Mucosa of descending colon (tissue), 3 donors: ENCODE measurements at places on chromosomes 13 and 19. TPM values are rescaled to one million over a fixed set of nuclear protein-coding genes. Genes with fewer than 3 reads are reported as not detected.

DNA sequence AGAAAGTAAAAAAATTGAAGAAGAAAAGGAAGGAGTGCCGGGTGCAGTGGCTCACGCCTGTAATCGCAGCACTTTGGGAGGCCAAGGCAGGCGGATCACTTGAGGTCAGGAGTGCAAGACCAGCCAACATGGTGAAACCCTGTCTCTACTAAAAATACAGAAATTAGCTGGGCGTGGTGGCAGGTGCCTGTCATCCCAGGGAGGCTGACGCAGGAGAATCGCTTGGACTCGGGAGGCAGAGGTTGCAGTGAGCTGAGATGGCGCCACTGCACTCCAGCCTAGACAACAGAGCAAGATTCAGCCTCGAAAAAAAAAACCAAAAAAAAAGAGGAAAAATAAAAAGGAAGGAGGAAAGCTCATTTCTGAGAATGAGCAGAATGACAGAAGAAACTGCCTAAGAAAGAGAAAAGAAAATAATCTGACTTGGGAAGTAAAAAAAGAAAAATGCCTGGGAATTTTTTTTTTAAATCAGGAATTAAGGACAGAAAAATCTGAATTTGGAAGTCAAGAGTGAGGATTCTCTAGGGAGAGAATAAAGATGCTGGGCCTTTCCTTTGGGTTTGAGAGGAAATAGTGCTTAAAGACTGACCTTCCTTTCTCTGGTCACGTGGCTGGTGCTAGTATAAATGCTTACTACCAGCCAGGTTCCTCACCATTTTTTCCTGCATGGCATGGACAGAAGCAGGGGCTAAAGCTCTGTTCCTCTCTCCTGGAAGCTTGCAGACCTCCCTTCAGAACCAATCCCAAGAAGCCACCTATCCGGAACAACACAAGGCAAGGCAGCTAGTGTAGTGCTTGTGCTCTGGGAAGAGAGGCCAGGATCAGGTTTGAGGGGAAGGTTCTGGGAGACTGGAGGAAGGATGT is at the start of gene FFAR2:
Gene FFAR2 (plus strand): TSS at position 652 of the 864 bp plus-strand sequence. CDS start 1,458 bp downstream, outside the sequence.
- DNase-seq = no peak

DNA sequence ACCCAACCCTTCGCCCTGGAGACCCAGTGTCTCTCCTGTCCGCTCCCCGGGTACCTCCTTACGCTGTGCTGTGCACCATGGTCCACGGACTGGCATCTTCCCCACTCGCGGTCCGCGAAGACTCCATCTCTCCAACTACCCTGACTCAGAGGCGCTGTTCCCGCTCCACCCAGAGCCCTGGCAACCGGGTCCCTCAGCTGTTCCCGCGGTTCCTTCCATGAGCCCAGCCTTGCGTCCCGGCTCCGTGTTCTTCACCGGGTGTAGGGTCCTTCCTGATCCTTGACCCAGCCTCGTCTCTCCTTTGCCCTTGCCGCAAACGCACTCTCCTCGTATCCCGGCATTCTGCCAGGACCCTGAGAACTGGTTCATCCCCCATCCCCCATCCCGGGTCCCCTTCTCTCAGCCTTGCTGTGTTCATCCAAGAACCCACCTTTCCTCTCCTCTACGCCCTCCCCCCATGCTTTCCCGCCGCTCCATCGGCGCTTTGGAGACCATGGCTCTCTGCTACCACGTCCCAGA is 664 bp downstream of the ICAM5 start:
- no peak for DNase-seq

GRCh38 chr19:3682741-3683404 is 17.4 kb downstream of the PIP5K1C start:
- no peak for DNase-seq

GRCh38 chr19:494171-495080 is 1.9 kb upstream of the MADCAM1 start:
- no peak for DNase-seq

DNA sequence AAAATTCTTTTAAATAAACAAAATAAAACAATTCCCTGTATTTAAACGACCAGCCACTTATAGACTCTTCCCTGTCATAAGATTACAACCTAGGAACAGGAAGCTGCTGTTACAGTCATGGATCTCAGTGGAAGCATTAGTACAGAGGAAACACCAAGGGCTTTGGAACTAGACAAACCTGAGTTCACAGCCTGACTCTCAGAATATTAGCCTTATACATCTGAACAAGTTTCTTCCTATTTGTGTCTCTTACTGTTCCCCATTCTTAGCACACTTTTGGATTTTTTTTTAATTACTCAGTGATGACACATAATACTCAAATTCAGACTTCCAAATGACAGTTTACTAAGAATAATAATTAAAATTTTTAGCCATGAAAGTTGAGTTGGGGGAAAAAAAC is 46.1 kb downstream of the ZDHHC20 start:
- DNase-seq = no peak

DNA sequence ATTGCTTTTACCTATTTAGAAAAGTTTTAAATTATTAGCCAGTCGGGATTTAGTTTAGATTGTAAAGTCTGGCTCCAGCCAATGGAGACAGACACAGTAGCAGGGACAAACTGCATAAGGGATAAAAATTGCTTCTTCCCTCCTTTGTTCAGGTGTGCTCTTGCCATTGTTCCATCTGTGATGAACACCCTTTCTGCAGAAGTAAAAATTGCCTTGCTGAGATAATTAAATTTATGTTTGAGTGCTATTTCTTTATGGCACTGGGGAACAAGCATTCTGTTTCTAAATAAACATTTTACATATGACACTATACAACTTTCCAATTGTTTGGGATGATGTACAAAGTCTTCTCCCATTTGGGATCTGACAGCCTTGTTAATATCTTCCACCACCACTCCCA is 18.0 kb downstream of the OR7C2 start:
- DNase-seq = no peak

- DNase-seq = peak; percentile 59
Observed at GRCh38 chr19:51142119-51142518, at the start of gene SIGLEC7. SIGLEC7 (plus strand) TSS chr19:51142301; CDS start chr19:51142370, 69 bp downstream.

GRCh38 chr19:55085923-55086715 is 10.4 kb downstream of the EPS8L1 start:
- DNase-seq = no peak

DNA sequence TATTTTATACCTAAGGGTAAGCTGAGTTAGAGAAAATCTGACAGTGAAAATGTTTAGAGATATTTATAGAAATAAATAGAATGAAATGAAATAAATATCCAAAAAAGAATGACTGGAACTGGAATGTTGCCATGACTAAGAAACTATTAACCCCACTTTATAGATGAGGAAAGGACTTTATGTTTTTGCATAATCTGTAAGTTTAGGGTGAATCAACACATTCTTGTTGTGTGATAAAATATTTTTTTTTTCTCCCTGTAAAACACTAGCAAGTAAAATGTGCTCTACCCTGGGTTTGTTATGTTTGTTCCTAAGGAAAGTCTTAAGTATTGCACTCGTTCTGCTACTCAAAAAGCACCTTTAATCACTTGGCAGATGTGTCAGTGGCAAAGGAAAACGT is 83.8 kb upstream of the KL start:
- DNase-seq = no peak

DNA sequence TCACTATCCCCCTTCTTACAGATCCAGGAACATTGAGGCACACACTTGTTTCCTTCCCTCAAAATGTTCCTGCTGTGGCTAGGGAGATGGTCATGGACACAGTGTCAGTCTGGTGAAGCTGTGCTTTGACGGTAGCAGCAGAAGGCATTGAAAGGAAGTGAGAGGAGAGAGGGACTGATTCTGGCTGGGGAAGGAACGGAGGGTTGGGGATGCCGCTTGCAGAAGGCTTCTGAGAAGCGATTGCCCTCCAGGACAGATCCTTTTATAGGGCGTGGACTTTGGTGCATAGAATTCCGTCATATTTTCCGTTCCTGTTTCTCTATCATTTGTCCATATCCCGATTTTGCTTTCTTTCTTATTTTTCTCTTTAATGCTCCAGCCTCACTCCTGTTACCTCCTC is 14.1 kb upstream of the MYH14 start:
- DNase-seq = peak; percentile 62

DNA sequence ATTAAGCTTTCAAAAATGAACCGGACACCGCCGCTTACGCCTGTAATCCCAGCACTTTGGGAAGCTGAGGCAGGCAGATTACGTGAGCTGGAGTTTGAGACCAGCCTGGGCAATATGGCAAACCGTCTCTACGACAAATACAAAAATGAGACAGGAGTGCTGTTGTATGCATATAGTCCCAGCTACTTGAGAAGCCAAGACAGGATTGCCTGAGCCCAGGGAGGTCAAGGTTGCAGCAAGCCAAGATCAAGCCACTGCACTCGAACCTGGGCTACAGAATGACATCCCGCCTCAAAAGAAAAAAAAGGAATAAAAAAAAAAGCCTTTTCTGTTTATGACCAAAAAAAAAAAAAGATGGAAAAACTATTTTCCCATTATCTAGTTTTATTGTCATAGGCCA is 96.4 kb downstream of the RBM26 start:
- DNase-seq = no peak

GRCh38 chr13:103029798-103030197 is 36.4 kb downstream of the SLC10A2 start:
- no peak for DNase-seq

DNA sequence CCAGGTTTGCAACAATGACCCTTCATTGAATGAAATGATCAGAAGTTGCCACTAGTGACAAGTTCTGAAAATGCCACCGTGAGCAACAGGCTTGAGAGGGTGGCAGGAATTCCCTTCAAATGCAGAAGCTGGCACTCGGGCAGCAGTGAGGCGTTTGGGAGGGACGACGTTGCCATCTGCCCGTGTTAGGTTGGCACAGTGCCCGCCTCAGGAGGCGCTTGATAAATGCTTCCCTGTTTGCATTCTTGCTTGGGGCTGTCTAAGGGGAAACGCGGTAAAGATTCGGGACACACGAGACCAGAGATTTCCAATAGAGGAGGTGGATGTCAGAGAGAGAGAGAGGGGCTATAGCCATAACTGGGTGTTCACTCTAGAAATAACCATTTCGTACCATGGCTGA is 101.9 kb downstream of the TEX29 start:
- no peak for DNase-seq

The RUBCNL gene
- 13.5 TPM for total RNA-seq

The SERTM1 gene
- total RNA-seq = not detected

The POU2F2 gene
- 6.1 TPM for total RNA-seq

The F10 gene
- total RNA-seq = 2.0 TPM

The ZNF83 gene
- total RNA-seq = 31.6 TPM

The ZNF100 gene
- total RNA-seq = 6.3 TPM

The ADGRE3 gene
- total RNA-seq = not detected

The ALOX5AP gene
- 13.8 TPM for total RNA-seq
